Osteoblast (primary cell): ENCODE measurements at places on chromosomes 4 and X. TPM values are rescaled to one million over a fixed set of nuclear protein-coding genes. Genes with fewer than 3 reads are reported as not detected.

DNA sequence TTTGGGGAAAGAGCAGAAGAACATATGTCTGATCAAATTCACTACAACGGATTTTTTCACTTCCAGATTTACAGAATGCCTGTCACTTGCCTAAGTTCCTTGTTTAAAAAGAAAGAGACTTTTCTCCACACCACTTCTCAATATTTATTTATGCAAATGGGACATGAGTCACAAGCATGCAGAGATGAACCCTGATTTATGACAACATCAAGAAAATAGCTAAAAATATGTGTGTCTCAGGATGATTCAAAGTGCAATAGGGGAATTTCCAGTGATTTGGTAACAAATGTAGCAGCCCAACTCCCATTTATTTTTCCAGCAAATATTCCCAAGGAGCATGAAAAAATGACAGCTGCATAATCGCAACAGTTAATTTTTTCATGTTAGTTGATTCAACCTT, 180.4 kb upstream of the FAT1 start:
- peak; percentile 95 for DNase-seq

- peak; percentile 88 for DNase-seq
Observed at GRCh38 chr4:6926681-6927478, 17.3 kb downstream of the TBC1D14 start.

DNA sequence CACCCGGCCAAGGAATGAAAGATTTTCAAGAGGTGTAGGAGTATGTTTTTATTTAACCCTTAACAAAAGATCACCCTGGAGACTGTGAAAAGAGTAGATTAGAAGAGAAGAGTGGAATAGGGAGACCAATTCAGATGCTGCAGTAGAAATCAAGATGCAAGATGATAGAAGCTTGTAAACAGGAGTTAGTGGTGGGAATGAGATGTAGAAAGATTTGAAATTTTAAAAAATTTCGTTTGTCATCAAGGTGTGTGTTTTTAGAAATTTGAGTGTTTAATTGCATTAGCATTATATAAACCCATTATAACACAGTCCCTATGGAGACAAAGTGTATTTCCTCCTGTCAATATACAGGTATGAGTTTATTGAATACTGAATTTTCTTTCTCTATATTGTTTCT, 42.1 kb upstream of the IL1RAPL2 start:
- no peak for DNase-seq

- DNase-seq, result no peak
Observed at GRCh38 chr4:21476757-21477156, 471.8 kb downstream of the KCNIP4 start.

Gene LEF1
- 5.8 and 7.7 TPM in 2 replicates for total RNA-seq

DNA sequence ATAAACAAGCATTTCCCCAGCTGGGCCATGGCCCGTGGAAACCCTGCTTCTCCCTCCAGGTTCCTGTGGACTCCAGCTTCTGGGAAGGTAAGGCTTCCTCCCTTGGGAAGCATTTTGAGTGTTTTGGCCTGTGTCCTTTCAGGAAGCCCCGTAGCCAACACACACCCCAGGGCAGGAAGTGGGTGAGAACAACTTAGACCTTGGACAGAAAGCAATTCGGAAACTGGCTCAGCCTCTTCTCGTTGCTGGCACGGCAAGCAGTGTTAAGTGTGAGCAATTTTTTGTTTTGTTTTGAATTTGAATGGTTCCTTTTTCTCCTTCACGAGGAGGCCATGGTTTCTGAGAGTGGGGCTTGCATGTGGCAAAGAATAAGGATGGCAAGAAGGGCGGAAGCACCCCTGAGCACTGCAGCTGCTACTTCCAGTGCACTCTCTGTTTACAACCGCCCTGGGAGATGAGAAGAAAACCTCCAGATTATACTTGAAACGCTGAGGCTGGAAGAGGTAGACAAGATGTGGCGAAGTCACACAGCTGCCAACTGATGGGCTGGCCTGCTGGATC, 14.1 kb upstream of the CYTL1 start:
- DNase-seq, result no peak
